Activated T-helper 1 cell treated with anti-CD3 and anti-CD28 coated beads, Interleukin-2, amount 50 U/mL, for 16 hours (primary cell): ENCODE measurements at places on chromosomes 12 and 14.

GRCh38 chr12:45257185-45257930, 41.5 kb downstream of the ANO6 start:
- no peak for DNase-seq

DNA sequence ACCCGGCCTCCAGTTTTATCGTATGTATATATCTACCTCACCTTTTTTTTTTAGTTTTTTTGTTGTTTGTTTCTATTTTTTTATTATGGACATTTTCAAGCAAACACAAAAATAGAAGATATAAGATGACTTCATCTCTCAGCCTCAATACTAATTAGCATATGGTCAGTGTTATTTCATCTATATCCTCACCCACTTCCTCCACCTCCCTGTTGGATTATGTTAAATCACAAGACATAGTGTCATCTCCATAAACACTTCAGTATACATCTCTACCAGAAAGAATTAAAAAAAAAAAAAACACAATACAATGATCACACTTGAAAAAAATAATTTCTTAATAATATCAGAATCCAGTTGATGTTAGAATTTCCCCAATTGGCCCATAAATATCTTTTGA, 34.9 kb downstream of the RAB35 start:
- DNase-seq: no peak

DNA sequence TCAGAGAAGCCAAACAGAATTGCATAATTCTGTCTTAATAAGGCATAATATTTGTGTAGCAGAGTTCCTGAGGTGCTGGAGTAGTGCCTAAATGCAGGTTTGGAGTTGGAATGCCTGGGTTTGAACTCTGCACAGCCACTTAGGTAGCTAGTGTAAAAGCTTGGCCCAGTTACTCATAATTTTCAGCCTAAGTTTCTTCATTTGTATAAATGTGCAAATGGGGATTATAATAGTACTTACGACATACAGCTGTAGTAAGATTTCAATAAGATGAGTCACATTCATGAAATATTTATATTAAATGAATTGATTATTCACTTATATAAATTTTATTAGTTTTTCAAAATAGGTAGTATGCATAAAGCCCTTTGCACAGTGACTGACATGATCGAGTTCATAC, 175.8 kb downstream of the DERA start:
- DNase-seq: no peak

- no peak for DNase-seq
Measured at GRCh38 chr14:103122947-103123633, at the start of gene TNFAIP2. Gene TNFAIP2 (plus strand): TSS chr14:103123461. CDS start chr14:103126458, 2,997 bp downstream.

- DNase-seq: no peak
Measured at GRCh38 chr12:117046011-117046369, 53.2 kb downstream of the TESC start.
